ENCODE measurements at places on chromosomes 5 and 9.

- ATAC-seq, result no peak
Observed at GRCh38 chr5:169258372-169259000, 42.5 kb downstream of the SLIT3 start.

- ATAC-seq, result no peak
Observed at GRCh38 chr9:109560470-109561132, 62.5 kb upstream of the PTPN3 start.

GRCh38 chr9:28892538-28892937, 1319.3 kb upstream of the C9orf72 start:
- no peak for ATAC-seq

DNA sequence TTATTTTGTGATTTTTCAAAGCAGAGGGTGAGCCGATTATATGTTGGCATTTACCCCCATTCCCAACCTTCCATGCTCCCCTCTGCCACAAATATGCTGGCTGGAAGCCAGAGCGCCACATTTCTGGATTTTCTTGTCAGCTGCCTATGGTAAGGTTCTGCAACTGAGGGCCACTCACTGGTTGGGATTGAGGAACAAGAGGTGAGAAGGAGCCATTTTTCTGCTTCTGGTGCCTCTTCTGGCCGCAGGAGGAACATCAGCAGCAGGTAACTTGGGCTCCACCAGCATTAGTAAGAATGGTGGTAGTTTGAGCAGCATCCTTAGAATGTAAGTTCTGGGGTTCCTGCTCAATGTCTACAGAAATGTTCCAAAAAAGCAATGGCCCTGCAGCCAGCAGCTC, 159.5 kb upstream of the MAST4 start:
- no peak for ATAC-seq

DNA sequence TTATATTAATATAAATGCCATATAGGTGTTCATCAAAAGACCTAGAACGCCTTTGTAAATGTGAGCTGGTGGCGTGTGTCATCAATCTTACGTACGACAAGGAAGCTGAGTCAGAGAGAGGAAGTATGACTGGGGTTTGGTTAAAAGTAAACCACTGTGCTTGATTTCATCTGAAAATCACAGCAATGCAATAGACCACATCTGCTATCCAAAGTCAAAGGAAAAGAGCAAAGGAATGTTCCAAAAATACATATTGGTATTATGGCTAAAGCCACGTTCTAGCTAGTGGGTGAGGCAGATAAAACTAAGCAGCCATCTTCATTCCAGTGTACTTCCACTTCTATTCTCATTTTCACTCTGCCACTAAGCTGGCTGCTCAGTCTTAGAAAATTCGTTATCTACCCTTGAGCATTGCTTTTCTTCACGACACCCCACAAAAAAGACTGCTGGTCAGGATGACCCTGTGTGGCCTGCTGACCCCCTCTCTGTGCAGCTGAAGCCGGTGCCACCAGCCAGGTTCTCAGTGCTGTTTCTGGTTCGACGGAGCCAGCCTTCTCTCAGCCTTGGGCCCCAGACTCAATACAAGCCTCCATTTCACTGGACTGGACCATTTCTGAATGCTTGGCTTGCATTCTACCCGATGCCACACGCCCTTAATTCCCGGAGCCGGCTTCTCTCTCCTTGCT, 23.8 kb downstream of the SHC3 start:
- ATAC-seq, result peak; percentile 62

- no peak for ATAC-seq
Observed at GRCh38 chr9:100492952-100493351, 20.0 kb downstream of the TMEFF1 start.

- ATAC-seq, result no peak
Observed at GRCh38 chr5:136025900-136026299, 2.9 kb upstream of the TGFBI start.

GRCh38 chr5:142621227-142621626, 64.7 kb downstream of the FGF1 start:
- ATAC-seq, result no peak

GRCh38 chr9:118331622-118332045, 627.4 kb downstream of the TLR4 start:
- ATAC-seq, result no peak

GRCh38 chr9:79573412-79573923, 1.7 kb downstream of the TLE4 start:
- no peak for ATAC-seq

GRCh38 chr9:69380301-69380700, 55.3 kb downstream of the ENTREP1 start:
- no peak for ATAC-seq
